ENCODE measurements at places on chromosomes 2 and 18.

DNA sequence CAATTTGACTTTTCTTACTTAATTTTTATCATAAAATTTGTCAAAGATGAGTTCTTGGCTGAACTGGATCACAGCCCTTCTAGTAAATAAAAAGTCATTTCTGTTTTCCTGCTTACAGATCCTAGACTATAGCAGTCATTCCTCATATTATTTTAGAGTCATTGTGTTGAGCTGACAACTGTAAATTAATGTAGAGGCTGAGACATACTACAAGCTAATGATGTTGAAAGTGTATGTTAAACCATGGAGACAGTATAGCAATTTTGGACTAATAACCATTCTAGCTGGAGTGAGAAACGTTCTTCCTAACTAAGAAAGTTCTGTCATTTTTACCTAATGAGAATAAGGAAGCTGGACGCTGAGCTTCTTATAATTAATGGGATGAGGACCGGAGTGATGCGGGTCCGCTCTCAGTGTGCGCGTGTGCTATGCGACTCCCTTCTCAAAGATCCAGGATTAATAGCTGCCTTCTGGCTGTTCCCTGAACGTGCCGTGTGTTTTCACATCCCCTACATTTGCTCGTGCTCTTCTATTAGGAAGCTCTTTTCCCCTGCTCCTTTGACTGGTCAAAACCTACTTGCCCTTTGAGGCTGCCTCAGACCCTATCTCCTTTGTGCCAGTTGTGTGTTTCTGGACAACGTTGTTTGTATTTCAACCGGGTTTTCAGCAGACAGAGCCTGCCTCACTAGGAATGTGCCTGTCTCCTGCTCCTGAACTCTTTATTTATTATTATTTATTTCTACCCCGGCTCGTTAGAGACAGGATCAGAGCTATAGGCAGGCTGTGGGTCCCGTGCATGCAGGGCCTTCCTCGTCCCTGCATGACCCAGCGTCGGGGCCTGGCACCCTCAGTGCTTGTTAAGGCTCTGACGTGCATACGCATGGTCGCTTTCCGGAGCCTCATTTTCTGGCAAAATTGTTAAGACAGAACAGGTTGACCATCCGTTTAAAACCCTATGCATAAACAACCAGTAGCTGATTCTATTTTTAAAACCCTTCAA is 182.6 kb downstream of the DCDC2C start:
- DNase-seq: no peak

- no peak for DNase-seq
Measured at GRCh38 chr2:207321514-207321913, 155.8 kb upstream of the KLF7 start.

GRCh38 chr2:181466661-181467576 is 9.7 kb downstream of the ITGA4 start:
- DNase-seq: peak; percentile 67

- no peak for DNase-seq
Measured at GRCh38 chr18:23949863-23950262, 64.7 kb upstream of the TTC39C start.

DNA sequence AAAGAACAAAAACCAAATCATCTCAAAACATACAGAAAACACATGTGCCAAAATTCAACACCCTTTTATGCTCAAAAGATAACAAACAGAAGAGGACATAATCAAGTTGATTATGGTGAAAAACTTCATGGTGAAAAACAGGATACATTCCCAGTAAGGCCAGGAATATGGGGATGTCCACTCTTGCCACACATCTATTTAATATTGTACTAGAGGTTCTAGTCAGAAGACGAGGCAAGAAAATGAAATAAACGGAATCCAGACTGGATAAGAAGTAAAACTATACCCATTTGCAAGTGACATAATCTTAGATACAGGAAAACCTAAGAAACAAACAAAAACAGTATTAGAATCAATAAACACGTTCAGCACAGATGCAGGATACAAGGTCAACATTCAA is 40.8 kb downstream of the MAP3K2 start:
- DNase-seq: no peak

- peak; percentile 63 for DNase-seq
Measured at GRCh38 chr2:197229509-197230443, 80.8 kb downstream of the ANKRD44 start.

DNA sequence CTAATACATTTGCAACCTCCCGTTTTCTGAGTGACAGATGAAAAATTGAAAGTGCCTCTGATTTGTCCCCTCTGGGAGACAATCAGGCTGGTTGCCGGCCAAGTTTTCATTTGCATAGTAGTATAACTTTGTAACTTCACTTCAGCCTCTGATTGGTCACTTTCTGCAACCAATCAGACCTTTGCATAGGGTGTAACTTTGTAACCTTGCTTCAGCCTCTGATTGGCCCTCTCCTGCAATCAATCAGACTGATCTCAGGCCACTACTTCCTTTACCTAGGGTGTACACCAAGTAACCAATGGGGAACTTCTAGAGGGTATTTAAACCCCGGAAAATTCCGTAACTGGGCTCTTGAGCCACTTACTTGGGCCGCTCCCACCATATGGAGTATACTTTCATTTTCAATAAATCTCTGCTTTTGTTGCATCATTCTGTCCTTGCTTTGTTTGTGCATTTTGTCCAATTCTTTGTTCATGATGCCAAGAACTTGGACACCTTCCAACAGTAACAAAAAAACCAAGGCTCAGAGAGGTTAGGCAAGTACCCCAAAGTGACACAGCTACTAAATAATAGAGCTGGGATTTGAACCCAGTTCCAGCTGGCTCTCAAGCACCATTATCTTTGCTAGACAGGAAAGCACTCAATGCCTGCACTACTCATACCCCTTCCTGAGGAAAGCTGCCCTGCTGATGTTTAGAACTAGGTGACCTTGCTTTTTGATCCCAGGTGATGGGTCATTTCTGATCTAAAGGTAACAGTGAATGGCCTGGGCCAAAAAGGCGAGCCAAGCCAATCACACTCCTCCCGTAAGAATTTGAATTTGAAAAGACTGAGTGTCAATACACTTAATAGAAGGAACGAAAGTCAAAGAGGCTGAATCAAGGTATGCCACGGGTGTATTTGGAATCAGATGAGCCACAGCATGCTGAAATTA is 10.9 kb upstream of the MYOM1 start:
- peak; percentile 21 for DNase-seq

- DNase-seq: peak; percentile 95
Measured at GRCh38 chr2:234363011-234363487, 133.8 kb downstream of the ARL4C start.

DNA sequence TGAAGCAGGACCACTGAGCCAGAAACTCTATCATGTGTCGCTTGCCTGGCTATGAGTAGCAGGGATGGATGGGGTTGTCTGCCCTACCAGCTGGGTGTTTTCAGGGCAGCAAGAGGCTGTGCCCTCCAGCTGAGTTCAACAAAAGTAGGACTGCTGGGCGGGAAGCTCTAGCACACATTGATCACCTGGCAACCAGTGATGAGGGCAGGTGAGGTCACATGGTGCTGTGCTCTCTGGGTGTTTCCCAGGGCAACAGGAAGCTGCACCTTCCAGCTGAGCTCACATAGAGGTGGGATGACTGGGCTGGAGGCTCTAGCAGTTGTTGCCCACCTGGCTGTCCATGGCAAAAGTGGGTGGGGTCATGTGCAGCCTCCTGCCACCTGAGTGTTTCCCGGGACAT is 487.3 kb upstream of the VWC2L start:
- no peak for DNase-seq

GRCh38 chr18:47868744-47869143 is 61.7 kb downstream of the SMAD2 start:
- DNase-seq: no peak

DNA sequence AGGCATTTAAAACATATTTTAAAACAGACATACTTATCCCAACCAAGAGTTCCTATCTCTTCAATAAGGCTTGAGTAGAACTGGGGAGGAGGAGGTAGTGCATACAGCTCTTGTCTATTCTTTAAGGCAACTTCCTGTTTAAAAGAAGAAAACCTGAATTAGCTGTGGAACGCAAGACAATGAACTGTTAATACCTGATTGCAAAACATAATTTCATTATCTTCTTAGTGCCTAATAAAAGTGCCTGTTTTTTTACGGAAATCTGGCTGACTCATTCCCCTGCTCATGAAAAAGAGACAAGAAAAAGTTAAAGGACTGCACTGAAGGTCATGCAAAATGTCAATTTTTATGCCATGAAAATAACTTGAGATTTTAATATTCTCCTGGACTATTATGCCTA is 19.2 kb downstream of the FANCL start:
- DNase-seq: no peak

GRCh38 chr2:38523728-38524437 is 78.8 kb downstream of the HNRNPLL start:
- DNase-seq: no peak

DNA sequence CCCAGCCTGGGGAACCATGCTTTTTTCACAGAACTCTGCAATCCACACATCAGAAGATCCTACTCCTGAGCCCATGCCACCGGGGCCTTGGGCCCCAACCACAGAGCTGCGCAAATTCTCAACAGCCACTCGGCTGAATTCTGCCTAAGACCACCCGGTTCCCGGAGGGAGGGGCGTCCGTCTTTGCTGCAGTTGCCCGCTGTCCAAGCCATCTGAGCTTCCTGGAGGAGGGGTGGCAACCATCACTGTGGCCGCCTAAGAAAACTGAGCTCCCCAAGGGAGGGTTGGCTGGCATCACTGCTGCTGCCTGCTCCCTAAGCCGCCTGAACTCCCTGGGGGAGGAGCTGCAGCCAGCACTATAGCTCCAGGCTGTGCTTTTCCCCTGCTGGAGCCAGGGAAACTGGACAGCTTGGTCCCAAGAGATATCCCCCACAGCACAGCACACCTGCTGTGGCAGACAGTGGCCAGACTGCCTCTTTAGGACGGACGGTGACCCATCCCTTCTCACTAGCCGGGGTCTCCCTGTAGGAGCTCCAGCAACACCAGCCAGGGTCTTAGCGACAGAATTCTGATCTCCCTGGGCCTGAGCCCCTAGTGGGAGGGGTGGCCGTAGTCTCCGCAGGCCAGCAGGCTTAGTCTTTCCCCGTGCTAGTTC is 1411.6 kb upstream of the CDH2 start:
- DNase-seq: no peak

Measured in PC-3 (cell line).